GM20000 (cell line): ENCODE measurements at places on chromosomes 7 and 10.

GRCh38 chr10:75179657-75180177 is 30.9 kb upstream of the VDAC2 start:
- DNase-seq = no peak

DNA sequence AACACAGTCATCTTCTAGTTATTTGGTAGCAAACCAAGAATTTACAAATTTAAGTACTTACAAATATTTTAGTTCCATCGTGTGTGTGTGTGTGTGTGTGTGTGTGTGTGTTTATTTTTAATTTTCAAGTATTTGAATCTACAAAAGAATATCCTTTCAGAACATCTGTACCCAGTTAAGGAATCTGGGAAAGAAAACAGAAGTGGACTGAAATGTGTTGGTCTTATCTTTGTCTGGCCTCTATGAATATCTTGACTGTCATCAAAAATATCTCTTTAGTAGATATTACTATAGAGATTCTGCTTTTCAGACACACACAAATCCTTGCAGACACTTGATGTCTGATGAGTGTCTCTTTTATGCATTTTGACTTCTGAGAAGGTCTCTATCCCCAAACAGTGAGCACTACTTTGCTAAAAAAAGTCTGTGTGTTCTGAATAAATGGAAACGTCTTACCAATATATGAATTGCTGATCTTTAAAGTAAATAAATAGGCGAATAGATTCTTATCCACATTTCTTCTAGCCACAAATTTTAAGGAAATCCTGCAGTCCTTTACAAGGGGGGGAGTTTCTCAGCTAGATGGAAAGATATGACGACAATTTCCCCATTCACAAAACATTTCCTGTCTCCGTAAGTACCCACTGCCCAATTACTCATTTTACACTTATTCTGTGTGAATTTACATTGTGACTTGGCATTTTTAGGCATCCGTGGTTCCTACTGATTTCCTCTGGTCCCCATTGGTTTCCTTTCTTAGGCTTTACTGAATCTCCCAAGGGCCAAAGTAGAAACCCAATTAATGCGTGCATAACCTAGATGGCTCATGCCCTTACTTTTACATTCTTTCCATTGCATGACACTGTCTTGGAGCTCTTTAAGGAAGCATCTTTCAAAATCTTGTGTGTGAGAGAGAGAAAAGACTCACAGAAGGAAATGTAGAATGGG is 36.0 kb downstream of the NRCAM start:
- no peak for DNase-seq

DNA sequence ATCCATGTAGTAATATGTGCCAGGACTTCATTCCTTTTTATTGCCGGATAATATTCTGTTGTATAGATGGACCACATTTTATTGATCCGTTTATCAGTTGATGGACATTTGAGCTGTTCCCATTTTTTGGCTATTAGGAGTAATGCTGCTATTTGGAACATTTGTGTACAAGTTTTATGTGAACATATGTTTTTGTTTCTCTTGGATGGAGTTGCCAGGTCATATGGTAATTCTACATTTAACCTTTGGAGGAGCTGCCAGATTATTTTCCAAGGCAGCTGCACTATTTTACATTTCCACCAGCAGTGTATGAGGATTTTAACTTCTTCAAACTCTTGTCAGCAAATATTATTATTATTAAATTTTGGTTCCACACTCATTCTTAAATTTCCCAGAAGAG is 59.2 kb downstream of the C10orf90 start:
- no peak for DNase-seq

DNA sequence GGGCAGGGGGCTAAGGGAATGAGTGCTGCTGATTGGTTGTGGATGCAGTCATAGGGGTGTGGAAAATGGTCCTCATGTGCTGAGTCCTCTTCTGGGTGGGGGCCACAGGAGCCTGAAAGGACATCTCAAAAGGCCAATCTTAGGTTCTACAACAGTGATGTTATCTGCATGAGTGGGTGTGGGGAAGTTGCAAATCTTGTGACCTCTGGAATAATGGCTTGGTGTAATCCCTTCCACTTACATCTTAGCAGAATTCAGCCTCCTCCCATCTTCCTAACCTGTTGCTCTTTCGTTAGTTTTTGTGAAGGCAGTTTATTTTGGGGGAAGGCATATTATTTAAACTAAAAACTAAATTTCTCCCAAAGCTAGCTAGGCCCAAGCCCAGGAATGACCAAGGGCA is 42.0 kb upstream of the OIT3 start:
- no peak for DNase-seq

- no peak for DNase-seq
Measured at GRCh38 chr7:51727441-51727840, 410.8 kb upstream of the COBL start.

- no peak for DNase-seq
Measured at GRCh38 chr7:23298141-23298881, 828 bp upstream of the MALSU1 start.

GRCh38 chr10:43972976-43973647 is 324.4 kb upstream of the ZNF32 start:
- DNase-seq = no peak

DNA sequence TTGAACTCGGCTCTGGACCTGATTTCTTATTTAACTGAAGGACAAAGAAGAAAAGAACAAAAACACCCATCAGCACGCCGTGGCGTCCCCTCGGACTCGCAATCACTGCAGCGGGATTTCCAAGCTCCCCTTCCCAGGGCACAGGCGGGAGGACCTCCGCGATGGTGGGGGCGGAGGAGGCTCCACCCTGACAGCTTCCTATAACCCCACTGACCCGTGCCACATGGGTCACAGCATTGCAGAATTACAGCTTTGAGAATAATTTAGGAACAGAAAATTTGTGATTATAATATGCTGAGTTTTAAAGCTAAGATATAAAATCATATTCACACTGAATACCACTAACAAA is 129.7 kb upstream of the SEC61G start:
- no peak for DNase-seq

DNA sequence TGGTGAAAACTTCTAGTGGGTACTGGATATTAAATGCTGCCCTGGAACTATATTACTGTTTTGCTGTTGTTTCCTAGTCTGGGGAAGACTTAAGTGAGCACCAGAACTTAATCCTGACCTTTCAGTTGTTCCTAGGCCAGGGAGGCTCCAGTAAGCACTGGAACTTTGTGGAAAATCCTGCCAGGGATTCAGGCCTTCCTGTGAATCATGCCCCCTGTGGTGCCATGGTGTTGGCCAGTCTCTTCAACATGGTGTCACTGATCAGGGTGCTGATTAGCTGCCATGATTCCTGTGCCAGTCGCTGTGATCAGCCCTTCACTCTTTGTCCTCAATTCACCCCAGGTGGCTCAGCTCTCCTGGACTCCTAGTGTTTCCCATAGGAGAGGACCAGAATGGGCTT is 8.5 kb upstream of the AOAH start:
- no peak for DNase-seq

DNA sequence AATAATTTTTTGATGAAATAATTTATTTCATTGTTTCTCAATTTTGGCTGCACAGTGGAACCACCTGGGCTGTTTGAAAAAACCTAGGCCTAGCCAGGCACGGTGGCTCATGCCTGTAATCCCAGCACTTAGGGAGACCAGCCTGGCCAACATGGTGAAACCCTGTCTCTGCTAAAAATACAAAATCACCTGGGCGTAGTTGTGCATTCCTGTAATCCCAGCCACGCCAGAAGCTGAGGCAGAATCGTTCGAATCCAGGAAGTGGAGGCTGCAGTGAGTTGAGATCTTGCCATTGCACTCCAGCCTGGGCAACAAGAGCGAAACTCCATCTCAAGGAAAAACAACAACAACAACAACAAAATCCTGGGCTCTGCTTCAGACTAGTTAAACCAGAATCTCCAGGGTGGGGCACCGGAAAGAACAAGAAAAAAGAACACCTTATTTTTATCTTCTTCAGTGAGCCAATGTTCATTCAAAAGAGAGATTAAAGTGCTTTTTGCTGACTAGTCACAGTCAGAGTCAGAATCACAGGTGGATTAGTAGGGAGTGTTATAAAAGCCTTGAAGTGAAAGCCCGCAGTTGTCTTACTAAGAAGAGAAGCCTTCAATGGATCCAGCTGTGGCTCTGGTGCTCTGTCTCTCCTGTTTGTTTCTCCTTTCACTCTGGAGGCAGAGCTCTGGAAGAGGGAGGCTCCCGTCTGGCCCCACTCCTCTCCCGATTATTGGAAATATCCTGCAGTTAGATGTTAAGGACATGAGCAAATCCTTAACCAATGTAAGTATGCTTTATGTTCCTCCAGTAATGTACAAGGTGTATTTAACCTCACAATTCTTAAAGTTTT is at the start of gene CYP2C18:
Gene CYP2C18, plus strand, starts transcription at position 516 of the 841 bp plus-strand sequence. Its CDS starts 91 bp downstream, at position 607.
- no peak for DNase-seq

- no peak for DNase-seq
Measured at GRCh38 chr10:111650088-111650487, 533.5 kb downstream of the GPAM start.

- no peak for DNase-seq
Measured at GRCh38 chr10:1309617-1310270, 253.6 kb downstream of the WDR37 start.

DNA sequence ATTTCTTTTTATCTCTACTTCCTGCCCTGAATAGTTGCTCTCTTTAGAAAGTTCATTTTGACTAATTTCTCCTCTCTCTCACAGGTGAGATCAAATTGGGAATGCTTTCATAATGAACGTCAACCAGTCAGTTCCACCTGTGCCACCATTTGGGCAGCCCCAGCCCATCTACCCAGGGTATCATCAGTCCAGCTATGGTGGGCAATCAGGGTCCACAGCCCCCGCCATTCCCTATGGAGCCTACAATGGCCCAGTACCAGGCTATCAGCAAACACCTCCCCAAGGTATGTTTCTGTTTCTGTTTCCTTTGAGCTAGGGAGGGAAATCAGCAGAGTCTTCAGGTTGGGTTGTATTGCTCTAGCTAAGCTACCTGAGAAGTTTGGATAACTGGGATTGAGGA is 2.5 kb downstream of the SEC24C start:
- no peak for DNase-seq

DNA sequence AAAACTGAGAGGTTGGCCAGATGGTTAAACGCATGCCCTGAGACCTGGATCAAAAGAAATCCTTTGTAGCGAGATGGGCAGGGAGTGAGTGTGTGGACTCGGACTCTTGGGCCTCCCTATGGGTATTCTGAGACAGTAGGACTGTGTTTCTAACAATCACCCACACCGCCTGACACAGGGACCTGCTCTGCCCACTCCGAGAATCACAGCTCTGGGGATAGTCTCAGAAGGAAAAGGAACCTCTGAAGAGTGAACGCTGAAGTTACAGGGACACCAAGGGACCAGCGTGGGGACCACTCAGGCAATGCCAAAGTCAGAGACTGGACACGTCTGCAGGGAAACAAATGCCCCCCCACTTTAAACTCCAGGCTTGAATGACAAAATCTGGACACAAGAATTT is 242.1 kb upstream of the TCERG1L start:
- no peak for DNase-seq

- no peak for DNase-seq
Measured at GRCh38 chr7:157837047-157837446, 500.2 kb downstream of the DNAJB6 start.

DNA sequence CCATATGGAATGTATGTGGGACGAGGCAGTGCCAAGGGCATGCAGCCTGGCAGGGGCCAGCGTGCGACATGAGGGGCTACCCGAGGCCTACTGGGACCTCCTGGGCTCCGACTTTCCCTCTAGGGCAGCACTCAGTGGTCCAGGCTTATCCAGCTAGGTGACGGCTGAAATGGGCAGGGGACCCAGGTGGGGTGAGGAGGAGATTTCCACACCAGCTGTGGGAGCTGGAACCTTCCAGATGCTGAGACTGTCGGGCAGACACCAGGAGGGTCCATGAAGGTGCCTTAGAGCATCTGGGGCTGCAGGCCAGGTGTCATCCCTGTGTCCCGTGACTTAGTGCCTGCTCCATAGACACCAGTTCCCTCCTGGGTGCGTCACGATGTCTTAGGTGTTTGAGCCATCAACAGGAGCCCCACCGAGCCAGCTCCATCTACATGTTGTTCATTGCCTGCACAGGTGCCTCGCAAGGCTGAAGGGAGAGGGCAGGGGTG is 13.4 kb downstream of the ZNF316 start:
- DNase-seq = no peak

DNA sequence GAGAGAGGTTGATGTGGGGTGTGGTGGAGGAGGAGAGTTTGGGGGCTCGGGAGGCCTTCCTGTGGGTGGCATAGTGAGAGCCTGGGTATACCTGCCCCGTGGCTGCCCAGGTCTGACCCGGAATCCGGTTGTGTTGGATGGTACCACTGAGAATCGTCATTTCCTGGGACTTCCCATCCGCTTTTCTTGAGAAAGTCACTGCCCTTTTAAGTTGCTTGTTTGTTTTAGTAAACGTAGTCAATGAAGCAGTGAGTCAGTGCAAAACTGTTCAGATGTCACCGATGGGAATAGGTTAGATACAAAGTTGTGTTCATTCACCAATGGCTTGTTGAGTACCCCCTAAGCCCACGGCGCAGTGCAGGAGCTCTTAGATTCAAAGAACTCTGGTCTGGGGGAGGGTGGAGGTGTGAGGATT is 285.8 kb downstream of the CAMK1D start:
- DNase-seq = no peak

DNA sequence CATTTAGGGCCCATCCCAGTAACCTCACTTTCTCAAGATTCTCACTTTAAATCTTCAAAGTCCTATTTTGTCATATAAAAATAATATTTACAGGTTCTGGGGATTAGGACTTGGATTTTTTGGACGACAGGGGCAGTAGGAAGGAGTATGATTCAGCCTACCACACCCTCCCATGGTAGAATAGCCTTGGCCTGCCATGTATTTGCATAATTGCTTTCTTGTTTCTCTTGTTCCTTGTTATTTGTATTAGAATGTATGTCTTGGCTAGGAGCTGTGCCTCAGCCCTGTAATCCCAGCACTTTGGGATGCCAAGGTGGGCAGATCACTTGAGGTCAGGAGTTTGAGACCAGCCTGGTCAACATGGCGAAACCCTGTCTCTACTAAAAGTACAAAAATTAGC is 92.5 kb downstream of the ELAPOR2 start:
- no peak for DNase-seq

DNA sequence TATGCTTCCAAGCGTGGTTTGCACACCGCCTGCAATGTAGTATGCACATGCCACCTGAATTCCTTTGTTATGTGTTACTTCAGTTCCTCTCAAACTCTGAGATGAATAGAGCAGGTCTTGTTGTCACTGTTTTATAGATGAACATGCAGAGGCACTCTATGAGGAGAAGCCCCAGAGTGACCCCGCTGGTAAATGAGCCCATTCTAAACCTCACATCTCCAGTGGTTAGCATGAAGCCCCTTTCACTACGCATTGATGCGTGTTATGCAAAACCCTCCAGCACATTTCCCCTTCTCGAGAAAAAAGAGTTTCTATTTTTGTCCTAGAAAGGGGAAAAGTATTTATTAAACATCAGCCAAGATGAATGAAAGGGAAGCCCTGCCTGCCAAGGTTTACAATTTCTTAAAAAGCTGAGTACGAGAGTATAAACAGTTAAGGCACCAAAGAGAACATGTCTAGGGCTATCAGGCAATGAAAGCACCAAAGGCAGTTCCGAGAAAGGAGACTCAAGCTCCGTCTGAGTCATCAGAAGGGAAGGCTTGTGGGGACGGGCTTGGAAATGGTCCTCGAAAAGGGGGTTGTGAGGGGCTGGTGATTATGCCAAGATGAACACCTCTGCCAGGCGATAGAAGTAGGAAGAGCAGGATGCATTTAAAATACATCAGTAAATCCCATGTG is 58.7 kb upstream of the PFKP start:
- DNase-seq = no peak

- DNase-seq = no peak
Measured at GRCh38 chr7:156988343-156989185, 21.9 kb downstream of the MNX1 start.
